ENCODE measurements at places on chromosomes 11 and 22. TPM values are rescaled to one million over a fixed set of nuclear protein-coding genes. Genes with fewer than 3 reads are reported as not detected.

The OR2AT4 gene
- total RNA-seq: not detected

The OR10D3 gene
- not detected for total RNA-seq

The CHRM1 gene
- not detected for total RNA-seq

- no peak for DNase-seq
Observed at GRCh38 chr22:46684706-46685105, 53.3 kb downstream of the CERK start.

- no peak for DNase-seq
Observed at GRCh38 chr11:399731-400211, 5.8 kb downstream of the PKP3 start.

GRCh38 chr11:130295657-130296056 is 19.1 kb downstream of the ZBTB44 start:
- DNase-seq: no peak

DNA sequence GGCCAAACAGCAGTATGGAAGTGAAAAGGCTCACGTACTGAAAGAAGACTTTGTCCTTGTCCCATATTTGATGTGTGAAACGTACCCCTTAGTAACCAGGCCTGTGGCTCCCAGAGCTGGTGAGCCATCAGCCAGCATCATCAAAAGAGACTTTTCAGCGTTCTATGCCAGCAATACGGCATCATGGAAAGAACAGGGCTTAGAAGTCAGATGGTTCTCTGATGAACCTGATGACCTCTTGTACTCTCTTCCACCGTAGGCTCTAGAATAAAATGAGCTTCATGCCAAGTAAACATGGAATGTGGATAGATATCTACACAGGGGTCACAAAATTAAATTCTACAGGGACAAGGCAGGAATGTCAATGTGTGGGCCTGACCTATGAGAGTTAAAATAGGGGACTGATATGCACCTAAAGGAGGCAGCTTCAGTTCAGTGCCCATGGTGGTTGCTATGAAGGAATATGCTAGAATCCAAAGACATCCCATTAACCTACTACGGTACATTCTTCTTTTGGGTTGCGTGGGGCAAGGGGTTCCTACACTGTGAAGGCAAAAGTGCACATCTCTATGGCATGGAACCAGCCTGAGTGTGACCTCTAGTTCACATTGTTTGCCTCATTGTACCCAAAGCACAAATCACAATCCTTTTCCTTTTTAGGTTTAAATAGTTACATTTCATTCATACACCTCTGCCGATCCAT is 130.6 kb downstream of the ETS1 start:
- no peak for DNase-seq

All from activated CD8-positive, alpha-beta T cell treated with anti-CD3 and anti-CD28 coated beads, Interleukin-2, amount 10 ng/mL, durations not matched to agents 7 days and 5 days (primary cell).